ENCODE measurements at places on chromosomes 12 and 14. TPM values are rescaled to one million over a fixed set of nuclear protein-coding genes. Genes with fewer than 3 reads are reported as not detected.

MYF6 gene
- not detected for total RNA-seq

- peak; percentile 50 for DNase-seq
Observed at GRCh38 chr12:3041558-3042164, 35.5 kb upstream of the TSPAN9 start.

FAM90A1 gene
- not detected for total RNA-seq

DNA sequence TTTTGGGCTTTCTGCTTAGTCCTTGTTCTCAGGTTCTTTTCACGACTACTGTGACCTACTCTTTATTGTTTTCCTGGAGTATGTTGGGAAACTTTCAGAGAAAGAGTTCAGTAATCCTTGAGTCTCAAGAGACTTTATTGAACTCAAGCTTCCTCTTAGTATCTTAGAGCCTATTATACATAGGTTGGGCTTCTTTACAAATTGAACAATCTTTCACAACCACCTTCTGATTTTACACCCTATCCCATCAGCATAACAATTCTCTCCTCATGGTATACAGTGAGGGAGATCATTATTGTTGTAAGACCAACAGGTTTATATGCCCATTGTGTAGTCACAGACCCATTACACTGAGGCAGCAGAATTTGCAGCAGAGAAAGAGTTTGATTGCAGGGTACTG, 193.2 kb upstream of the IGF1 start:
- DNase-seq = no peak

- DNase-seq = peak; percentile 16
Observed at GRCh38 chr12:4216187-4216927, 57.2 kb upstream of the CCND2 start.

- DNase-seq = no peak
Observed at GRCh38 chr12:13173012-13173932, 23.3 kb upstream of the EMP1 start.

DNA sequence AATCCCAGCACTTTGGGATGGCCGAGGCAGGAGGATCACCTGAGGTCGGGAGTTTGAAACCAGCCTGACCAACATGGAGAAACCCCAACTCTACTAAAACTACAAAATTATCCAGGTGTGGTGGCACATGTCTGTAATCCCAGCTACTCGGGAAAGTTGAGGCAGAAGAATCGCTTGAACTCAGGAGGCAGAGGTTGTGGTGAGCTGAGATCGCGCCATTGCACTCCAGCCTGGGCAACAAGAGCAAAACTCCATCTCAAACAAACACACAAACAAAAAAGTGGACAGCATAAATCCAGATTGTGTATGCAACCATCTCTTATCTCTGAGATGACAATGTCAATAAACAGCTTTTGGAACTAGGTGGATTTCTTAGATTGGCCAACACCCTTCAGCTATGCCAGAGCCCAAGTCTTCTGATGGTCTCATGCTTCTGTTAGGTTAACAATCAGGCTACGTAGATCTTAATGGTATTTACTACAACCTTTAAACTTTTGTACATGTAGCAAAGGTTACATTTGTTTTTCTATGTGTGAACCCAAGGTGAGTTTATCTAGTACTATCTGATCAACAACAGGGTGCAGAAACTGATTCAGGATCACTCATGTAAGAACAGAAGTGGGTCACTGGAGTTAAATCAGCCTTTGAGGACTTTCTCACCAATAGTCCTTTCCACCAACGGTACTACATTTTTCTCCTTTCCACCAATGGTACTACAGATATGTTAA, 73.7 kb downstream of the DUSP16 start:
- no peak for DNase-seq

DNA sequence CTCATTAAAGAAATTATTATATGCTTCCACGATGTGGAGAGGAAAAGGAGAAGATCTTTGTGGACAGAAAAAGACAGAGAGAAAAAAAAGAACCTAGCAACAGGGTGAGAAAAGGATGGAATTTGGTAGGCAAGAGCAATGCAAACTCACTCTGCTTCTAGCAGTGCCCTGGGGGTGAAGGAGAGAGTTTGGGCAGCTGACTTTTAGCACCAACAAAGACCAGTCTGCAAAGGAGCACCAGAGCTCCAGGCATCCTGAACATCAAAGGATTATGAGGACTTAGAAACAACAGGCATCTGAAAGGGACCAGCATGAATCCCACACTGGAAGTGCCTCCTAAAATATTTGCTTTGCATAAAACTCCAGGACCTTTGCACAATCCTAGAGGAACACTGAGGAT, 32.8 kb upstream of the RERG start:
- no peak for DNase-seq

PRB2 gene
- total RNA-seq = not detected

GRCh38 chr14:58865514-58866281, 227.9 kb downstream of the DACT1 start:
- no peak for DNase-seq

GPR137C gene
- 1.3 TPM for total RNA-seq

INF2 gene
- 35.8 TPM for total RNA-seq

GRCh38 chr12:105078712-105079570, 5.3 kb downstream of the ALDH1L2 start:
- DNase-seq = no peak

DNA sequence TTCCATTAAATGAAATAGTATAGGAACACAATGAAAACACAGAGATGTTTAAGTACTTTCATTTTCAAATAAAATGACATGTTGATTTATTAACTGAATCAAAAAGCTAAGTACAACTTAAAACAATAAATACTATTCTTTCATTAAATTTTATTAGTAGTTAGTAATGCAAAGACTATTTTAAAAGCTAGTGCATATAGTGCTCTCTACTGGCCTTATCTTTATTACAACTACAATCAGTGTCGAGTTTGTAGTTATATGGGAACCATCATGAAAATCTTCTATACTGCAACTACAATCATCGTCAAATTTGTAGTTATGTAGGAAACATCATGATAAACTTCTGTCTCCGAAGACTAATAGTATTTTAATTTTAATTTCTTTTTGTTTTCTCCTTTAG, 8.9 kb upstream of the LIN7A start:
- no peak for DNase-seq

DNA sequence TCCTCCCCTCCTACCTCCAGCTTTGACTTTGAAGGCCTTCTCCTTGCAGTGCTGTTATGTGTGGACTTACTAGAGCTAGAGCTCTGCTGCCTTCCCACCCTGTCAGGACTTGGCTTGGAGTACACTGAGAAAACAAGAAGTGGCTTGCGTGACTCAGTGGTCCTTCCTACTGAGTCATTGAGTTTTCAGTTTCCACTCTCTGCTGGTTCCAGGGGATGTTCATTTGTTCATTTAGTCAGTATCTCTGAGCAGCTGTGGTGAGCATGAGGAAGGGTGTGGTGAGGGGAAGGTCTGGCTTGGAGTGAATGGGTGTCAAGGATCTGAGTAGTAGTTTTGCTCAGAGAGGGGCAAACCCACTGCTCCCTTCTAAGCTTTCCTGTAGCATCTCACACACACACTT, 17.2 kb upstream of the ELK3 start:
- DNase-seq = no peak

KCNH5 gene
- not detected for total RNA-seq

GRCh38 chr12:2264651-2265232, 212.0 kb downstream of the CACNA1C start:
- no peak for DNase-seq

KRT74 gene
- total RNA-seq = not detected

BHLHE41 gene
- 0.17 TPM for total RNA-seq

GRCh38 chr12:43482311-43483085, 69.5 kb downstream of the ADAMTS20 start:
- DNase-seq = no peak

DNA sequence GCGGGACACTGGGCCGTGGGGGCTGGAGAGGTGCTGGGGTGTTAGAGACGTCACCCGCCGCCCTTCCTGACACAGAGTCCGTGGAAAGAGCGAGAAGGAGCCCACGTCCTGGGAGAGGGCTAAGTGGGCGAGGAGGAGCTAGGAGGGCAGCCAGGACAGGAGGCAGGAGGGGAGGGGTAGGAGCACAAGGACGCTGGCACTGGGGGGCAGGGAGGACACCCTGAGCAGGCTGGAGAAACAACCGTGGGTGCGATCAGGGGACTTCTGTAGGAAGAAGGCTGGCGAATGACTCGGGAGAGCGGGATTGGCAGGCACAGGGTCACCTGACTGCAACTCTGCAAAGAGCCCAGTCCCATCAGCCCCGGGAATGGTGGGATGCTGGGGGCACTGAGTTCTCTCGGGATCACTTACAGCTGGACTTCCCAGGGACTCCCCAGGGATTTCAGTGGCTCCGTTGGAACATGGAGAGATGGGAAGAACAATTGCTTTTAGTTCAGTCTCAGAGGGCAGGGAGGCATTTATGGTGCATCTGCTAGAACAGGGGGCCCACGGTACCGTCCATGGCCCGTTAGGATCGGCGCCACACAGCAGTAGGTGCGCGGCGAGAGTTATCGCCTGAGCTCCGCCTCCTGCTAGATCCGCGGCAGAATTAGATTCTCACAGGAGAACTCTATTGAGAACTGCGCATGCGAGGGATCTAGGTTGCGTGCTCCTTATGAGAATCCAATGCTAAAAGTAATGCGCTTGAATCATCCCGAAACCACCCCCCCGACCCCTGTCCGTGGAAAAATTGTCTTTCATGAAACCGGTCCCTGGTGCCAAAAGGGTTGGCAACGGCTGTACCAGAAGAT, 24.3 kb downstream of the UBR7 start:
- DNase-seq = no peak

DNA sequence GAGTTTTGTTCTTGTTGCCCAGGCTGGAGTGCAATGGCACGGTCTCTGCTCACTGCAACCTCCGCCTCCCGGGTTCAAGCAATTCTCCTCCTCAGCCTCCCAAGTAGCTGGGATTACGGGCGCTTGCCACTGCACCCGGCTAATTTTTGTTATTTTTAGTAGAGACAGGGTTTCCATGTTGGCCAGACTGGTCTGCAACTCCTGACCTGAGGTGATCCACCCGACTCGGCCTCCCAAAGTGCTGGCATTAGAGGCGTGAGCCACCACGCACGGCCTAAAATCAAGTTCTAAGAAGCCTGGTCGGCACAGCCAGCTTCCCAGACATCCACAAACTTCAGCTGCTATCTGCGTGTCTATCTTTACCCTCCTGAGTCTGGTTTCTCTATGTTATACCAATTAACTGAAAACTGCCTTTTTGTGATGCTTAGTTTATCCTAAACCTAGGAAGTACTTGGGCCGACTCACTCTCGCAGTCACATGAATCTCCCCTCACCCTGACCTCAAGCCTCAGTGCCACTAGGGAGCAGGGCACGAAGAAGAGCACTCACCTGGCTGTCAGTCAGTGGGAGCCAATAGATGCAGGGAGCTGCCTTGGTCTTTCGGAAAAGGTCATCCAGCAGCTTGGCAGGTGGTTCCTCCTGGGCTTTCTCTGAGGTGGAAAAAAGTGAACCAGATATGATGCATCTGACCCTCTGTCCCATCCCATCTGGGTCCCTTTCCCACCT, 3.4 kb upstream of the CDH24 start:
- DNase-seq = no peak

PLCZ1 gene
- not detected for total RNA-seq

GRCh38 chr14:80627745-80628144, 313.8 kb downstream of the CEP128 start:
- no peak for DNase-seq

DNA sequence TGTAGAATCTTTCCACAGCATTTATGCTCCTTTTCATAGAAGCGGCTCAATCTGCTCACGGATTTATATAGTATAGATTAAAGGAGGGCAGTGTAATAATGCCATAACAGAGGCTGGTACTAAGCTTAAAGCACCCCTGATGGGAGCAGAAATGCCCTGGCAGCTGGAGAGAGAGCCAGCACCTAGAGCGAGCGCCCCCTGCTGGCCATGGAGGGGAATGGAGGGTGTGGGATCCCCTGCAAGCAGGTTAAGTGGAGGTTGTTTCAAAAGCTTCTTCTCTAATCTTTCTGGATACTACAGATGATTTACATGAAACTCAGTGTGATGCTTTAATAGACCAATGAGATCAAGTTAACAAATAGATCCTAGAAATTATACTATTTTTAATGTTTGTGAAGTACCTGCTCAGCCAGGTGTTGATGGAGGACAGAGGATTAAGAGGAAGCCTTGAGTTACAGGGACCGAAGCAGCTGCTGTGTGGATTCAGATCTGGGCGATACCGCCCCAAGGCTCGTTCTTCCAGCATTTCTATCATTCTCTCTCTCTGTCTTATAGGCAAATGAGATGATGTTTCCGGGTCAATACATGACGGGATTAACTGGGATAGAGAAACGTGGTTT, 1519.3 kb upstream of the TMEM132C start:
- peak; percentile 44 for DNase-seq

- no peak for DNase-seq
Observed at GRCh38 chr14:100158566-100159093, 815 bp downstream of the DEGS2 start.

DNA sequence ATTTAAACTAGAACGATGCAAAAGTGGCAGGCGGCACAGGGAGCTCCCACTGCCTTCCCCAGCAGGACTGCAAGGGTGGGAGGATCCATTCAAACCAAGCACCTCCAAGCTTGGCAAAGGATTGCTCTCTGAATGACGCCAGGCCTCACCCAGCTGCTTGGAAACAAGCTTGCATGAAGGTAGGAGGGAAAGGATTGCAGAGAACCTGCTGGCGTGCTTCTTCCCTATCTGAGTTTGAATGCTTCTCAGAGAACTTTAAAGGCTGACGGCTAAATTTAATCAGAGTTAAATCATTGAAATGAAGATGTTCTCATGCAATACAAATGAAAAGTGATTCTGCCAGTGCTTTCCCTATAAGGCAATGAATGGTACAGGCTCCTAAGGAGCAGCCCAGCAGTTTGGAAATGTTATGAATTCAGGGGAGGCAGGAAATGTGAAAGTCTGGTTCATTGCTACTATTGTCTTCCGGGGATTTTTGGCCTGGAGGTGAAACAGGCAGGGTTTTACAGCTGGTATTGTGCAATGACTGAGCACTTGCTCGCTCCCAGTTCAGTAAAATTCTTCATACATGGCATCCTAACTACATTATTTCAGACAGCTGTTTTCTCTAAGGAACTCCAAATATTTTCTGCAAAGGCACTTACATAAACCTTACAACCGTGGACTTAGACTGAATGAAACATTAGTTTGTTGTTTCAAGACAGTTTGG, 31.9 kb upstream of the DUSP6 start:
- no peak for DNase-seq

TMEM229B gene
- total RNA-seq = 2.0 TPM

GRCh38 chr14:22566845-22567244, 22.2 kb downstream of the DAD1 start:
- DNase-seq = no peak

- no peak for DNase-seq
Observed at GRCh38 chr14:63027719-63028118, 17.5 kb downstream of the KCNH5 start.

- no peak for DNase-seq
Observed at GRCh38 chr14:54901380-54902142, 1.1 kb downstream of the GCH1 start.

- no peak for DNase-seq
Observed at GRCh38 chr14:73457924-73458182, 493 bp downstream of the NUMB start.

RTN1 gene
- 0.33 TPM for total RNA-seq

- no peak for DNase-seq
Observed at GRCh38 chr12:98217257-98217656, 298.1 kb upstream of the TMPO start.

GRCh38 chr12:75792687-75793086, 238.9 kb downstream of the PHLDA1 start:
- no peak for DNase-seq

- DNase-seq = no peak
Observed at GRCh38 chr12:84058136-84058535, 854.5 kb downstream of the SLC6A15 start.

GRCh38 chr12:115233891-115234543, 550.0 kb upstream of the TBX3 start:
- DNase-seq = no peak

RBP5 gene
- total RNA-seq = 12.9 TPM

Measured in liver (tissue), 10 donors.